ENCODE measurements at places on chromosomes 2 and 18.

DNA sequence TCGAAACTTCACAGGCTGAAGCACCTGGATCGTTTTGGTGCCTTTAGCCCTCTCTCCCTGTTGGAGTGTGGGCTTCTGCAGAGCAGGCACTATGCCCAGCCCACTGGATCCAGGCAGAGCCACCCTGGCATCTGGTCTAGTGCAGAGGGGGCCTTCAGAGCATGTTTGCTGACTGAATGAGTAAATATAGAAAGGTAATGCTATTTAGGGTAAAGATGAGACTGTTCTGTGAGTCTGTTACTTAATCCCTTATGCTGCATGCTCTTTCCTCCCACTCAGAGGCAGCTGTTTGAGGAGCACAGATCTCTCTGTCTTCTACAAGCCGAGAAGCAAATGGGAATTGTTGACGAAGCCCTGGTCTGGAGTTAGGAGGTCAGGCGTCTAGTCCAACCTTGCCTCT lies 130.2 kb downstream of the RGPD3 start:
- no peak for DNase-seq

DNA sequence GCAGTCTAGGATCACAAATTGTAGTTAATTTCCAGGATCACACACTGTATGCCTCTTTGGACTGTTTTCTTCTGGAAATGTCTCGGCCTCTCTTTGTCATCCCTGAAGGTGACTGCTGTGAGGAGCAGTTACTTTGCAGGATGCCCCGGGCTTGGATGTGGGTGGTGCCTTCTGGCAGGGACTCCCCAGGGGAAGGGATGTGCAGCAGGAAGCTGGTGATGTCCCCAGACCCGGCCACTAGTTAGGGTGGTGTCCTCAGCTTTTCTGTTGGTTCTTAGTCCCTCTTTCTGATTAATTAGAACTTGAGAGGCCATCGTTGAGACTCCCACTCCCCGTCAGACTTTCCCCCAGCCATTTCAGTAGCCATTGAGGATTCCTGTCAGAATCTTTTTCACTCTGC lies 286.6 kb upstream of the HDAC4 start:
- no peak for DNase-seq

DNA sequence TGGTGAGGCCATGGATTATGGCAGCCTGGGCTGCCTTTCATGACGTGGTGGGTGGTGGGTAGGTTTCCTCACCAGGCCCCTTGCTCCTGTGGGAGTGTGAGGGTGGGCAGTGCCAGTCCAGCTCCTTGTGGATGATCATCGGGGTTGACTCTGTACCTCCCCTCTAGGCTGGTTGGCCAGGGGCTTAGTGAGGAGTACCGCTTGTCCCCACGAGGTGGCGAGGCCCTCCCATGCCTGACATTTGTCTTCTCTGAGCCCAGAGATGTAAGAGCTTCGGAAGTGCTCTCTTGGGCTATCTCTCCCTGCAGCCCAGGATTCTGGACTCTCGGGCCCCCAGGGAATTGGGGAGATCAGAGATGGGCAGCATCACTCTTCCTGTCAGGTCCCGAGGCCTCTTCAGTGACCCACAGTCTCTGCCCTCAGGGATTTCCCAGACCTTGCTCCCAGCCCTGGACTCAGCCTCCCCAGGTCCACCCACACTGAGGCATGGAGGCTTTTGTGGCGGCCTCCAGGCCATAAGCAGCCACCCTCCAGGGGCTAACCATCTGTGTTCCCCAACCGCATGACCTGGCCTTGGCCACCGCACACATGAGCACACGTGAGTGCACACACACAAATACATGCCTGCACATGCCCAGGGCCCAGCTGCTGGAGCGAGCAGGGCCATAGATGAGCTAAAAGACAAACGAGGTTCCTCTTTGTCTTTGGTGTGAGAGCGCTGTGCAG lies 6.5 kb downstream of the SPR start:
- no peak for DNase-seq

- peak; percentile 89 for DNase-seq
Measured at GRCh38 chr2:167196461-167197252, 308.4 kb downstream of the XIRP2 start.

DNA sequence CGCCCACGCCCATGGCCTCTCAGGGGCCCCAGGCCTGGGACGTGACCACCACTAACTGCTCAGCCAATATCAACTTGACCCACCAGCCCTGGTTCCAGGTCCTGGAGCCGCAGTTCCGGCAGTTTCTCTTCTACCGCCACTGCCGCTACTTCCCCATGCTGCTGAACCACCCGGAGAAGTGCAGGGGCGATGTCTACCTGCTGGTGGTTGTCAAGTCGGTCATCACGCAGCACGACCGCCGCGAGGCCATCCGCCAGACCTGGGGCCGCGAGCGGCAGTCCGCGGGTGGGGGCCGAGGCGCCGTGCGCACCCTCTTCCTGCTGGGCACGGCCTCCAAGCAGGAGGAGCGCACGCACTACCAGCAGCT lies 2.4 kb downstream of the B3GNT7 start:
- no peak for DNase-seq

GRCh38 chr18:5237083-5237722 lies 40.1 kb upstream of the AKAIN1 start:
- no peak for DNase-seq

DNA sequence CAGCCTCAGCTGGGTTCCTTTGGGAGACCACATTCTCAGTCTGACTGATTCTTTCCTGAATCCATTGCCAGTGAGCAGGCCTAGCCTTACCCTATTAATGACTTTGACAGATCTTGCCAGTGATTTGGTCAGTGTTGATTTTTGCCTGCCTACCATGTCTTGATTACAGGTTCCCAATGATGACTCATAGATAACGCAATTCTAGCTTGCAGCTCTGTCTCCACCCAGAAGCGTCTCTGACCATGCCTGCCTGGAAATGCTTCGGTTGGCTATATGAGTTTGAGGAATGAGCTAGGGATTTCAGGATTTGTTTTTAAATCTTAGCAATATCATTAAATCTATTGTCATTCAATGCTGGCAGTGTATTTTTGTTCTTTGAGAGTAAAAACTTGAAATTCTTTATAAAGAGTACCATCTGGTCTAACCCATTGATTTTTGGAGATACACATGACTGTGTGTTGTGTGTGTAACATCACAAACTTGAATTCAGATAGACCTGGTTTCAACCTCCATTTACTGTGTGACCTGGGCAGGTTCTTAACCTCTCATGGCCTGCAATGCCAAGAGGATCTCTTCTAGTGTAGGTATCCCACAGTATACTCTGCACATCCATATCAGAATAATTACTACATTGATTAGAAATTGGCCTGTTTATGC lies 57.0 kb downstream of the CCDC150 start:
- no peak for DNase-seq

GRCh38 chr2:101745711-101746694 lies 48.5 kb downstream of the MAP4K4 start:
- no peak for DNase-seq

- DNase-seq = no peak
Measured at GRCh38 chr2:26807788-26808460, 22.1 kb downstream of the CENPA start.

GRCh38 chr2:108986916-108987510 lies 2.0 kb downstream of the EDAR start:
- DNase-seq = no peak

DNA sequence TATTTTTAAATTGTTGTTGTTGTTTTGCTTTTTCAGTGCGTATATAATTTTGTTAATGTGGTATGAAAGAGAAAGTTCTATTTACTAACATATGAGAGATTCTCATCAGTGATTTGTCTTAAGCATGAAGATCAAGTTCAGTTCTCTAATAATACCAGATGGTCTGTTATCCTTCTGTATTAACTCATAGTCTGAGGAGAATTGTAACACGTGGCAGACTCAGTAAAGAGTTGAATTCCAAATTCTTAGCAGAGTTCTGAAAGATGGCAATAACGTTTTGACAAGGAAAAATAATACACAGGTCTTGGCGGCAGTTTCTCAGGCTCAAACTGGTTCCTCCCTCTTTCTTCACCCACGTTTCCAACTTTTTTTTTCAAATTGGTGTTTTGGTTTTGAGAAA lies 17.2 kb upstream of the COL3A1 start:
- no peak for DNase-seq

DNA sequence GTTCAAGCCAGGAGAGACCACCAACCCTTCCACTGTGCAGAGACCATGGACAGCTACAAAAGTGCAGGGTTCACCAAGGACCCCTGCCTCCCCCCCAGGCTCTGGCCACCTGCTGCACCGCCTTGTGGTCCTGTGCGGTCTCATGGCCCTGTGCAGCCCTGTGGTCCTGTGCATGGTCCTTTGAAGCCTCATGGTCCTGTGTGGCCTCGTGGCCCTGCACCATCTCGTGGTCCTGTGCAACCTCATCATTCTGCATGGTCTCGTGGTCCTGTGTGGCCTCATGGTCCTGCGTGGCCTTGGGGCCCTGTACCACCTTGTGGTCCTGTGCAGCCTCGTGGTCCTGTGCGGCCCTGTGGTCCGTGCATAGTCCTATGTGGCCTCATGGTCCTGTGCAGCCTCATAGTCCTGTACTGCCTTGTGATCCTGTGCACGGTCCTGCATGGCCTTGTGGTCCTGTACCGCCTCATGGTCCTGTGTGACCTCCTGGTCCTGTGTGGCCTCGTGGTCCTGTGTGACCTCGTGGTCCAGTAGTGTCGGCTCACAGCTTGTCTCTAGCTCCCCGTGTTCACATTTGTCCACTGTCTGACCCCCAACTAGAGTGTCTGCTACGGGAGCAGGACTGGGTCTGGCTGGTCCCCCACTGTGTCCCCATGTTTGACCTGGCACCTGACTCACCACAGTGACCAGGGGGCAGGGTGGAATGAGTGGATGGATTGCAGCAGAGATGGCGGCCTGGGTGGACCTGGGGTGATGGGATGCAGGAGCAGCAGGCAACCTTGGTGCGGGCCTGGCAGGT lies 20.0 kb upstream of the OTOS start:
- DNase-seq = no peak

- no peak for DNase-seq
Measured at GRCh38 chr2:163734881-163735684, 725 bp downstream of the FIGN start.

- DNase-seq = no peak
Measured at GRCh38 chr2:175012516-175012915, 7.3 kb upstream of the CHN1 start.

DNA sequence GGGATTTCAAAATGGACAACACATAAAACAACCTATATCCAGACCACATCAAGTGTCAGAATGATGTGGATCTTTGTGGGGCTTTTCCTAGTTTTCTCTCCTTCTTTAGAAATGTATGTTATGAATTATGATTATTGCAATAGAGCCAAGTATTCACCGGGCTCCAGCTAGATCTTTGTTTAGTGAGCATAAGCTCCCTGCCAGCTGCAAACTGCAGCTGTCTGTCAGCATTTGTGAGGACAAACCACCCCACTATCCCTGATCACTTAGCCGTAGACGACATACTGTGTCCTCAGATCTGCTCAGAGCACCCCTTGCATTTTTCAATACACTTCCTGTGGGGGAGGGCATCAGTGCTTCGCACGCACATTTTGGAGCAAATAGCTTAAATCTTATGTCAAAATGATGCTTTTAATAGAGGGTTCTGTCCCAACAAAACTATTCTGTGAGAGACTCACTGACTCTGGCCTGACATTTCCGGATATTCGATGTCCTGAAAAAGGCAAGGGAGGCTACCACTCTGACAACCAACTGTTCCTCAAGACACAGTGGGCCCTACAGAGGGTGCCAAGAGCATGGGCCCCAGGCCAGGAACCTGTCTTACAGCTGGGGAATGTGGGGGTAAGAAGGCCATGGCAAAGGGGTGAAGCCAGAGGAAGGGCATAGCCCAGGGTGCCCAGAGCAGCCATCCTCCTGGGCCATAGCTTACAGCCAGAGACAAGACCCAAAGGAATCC lies 346.0 kb downstream of the ARHGAP15 start:
- no peak for DNase-seq

GRCh38 chr2:60794271-60794863 lies 38.3 kb downstream of the PAPOLG start:
- DNase-seq = peak; percentile 71

DNA sequence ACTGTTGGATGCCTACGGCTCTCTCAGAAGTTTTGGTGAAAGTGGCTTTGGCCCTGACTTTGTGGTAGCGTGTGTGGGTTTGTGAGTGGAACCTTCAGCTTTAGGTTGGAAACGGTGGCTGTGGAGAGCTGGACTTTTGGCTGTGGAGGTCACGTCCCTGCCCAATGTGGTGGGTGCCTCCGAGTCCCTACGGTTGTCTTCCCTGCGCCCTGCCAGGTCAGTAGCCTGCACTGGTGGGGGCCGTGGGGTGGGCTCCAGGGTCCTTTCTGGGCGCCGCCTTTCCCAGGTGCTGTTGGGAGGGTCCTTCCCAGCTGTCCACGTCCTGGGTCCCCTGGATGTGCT lies 11.1 kb downstream of the COLEC11 start:
- no peak for DNase-seq

GRCh38 chr2:239735829-239736357 lies 289.2 kb downstream of the NDUFA10 start:
- no peak for DNase-seq
